ENCODE measurements at places on chromosomes 11 and 22. TPM values are rescaled to one million over a fixed set of nuclear protein-coding genes. Genes with fewer than 3 reads are reported as not detected.

- no peak for DNase-seq
- no peak overlapping the region for H3K4me3 ChIP-seq
- H3K27me3 ChIP-seq, result peaks cover 46% of the 10 kb centered on the region
- no peaks in the 10 kb centered on the region for H3K4me1 ChIP-seq
These were observed 49.0 kb upstream of the CSNK2A3 start for GRCh38 chr11:11401960-11402535.

- H3K4me3 ChIP-seq, result no peak overlapping the region
- H3K36me3 ChIP-seq, result no peaks in the 10 kb centered on the region
- no peak for DNase-seq
- H3K27ac ChIP-seq, result no peak overlapping the region
These were observed 26.7 kb downstream of the XRCC6 start for GRCh38 chr22:41647771-41648170.

GRCh38 chr11:46322759-46323158, 24.5 kb upstream of the DGKZ start:
- peaks cover 5% of the 10 kb centered on the region for H3K27me3 ChIP-seq
- no peak overlapping the region for H3K27ac ChIP-seq
- peaks cover 5% of the 10 kb centered on the region for H3K36me3 ChIP-seq
- peaks cover 16% of the 10 kb centered on the region for H3K4me1 ChIP-seq
- H3K4me3 ChIP-seq, result no peak overlapping the region

DNA sequence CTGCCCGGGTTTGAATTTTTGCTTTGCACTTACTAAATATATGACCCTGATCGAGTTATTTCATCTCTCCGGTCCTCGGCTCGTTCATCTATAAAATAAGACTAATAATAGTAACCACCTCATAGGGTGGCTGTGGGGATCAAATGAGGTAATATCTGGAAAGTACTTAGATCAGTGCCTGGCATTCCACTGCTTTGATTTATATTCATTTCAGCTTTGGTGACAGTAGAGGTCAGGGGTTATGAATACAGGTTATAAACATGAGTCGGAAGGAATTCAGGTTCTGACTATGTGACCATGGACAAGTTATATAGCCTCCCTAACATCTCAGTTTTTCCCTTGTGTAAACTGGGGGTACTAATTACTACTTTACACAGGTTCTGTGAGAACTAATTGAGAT, 2.9 kb upstream of the TEAD1 start:
- H3K4me1 ChIP-seq, result peaks cover 8% of the 10 kb centered on the region
- no peaks in the 10 kb centered on the region for H3K36me3 ChIP-seq
- no peak overlapping the region for H3K27ac ChIP-seq
- no peak for DNase-seq
- H3K27me3 ChIP-seq, result peaks cover 53% of the 10 kb centered on the region
- H3K4me3 ChIP-seq, result no peak overlapping the region

LDHAL6A gene
- total RNA-seq, result not detected

- H3K4me1 ChIP-seq, result peaks cover 46% of the 10 kb centered on the region
- no peak overlapping the region for H3K4me3 ChIP-seq
- no peak overlapping the region for H3K27ac ChIP-seq
- peaks cover 3% of the 10 kb centered on the region for H3K36me3 ChIP-seq
These were observed 54.1 kb downstream of the MCAM start for GRCh38 chr11:119262668-119263351.

GAB4 gene
- not detected for total RNA-seq

ASPHD2 gene
- total RNA-seq, result 1.6 TPM
